ENCODE measurements at places on chromosomes 13 and 19.

DNA sequence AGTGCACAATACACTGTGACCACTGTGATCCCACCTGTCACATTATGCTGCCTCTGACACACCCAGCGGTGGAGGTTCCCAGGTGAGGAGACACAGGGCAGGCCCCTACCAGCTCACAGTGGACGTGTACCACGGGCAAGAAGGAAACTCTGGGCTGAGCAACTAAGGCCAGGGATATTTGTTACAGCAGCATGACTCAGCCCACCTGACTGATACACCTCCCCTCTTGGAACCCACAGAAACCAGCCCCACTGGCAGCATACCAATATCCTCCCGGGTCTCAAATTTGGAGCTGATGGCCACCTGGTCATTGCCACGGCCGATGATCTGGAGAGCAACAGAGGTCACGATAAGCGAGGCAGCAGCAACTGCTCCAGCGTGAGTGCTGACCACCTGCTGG, 14.9 kb downstream of the KLC3 start:
- H3K36me3 ChIP-seq = peaks cover 8% of the 10 kb centered on the region
- H3K27me3 ChIP-seq = no peaks in the 10 kb centered on the region

DNA sequence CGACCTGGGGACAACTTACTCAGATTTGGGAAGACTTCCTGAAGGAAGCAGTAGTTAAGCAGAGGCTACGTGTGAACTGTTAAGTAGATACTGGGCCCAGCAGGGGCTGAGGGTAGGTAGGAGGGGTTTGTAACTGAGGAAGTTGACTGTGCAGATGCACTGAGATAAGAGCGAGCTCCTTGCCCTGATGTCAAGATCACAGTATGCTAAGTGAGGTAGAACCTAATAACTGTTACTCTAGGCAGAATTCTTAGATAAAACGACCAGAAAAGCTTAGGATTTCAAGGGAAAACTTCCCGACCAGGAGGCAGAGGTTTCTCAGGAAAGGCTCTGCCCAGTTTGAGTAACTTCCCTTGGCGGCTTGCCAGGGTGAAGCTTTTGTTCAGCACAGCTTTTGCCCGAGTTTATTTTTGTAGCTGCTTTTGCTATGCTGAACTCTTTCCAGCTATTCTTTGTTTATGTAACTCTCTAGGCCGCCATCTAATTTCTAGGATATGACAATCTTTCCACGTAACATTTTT, 632.1 kb downstream of the DIAPH3 start:
- no peak overlapping the region for H3K27ac ChIP-seq
- H3K27me3 ChIP-seq = no peaks in the 10 kb centered on the region
- H3K4me1 ChIP-seq = peaks cover 7% of the 10 kb centered on the region
- DNase-seq = no peak
- no peaks in the 10 kb centered on the region for H3K36me3 ChIP-seq

DNA sequence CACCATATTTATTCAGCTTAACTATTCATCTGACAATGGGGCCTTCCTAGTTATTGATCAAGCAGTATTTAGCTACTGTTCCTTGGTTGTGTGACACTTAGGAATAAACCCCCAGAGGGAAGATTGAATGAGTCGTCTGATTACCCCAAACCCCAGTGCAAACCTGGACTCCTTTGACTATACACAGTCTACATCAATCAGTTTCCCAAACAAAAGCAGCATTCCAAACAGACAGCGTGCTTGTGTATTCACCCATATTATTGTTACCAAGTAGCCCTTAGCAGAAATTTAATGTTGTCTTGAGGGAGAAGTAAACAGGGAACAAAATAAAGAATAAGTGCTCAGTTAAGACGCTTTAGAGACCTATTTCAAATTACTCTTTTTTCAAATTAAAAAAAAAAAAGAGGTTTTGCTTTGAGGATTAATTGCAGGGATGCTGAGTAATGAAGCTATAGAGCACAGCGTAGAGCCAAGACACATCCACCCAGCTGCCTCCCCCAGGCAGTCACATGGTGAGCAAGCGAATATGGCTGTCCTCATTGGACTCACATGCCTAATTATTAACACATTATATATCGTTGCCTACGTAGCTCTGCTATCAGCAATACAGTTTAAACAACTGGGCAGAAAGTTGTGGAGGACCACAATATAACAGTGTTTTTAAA, 14.7 kb upstream of the B3GLCT start:
- H3K27ac ChIP-seq = peak overlapping the region; percentile 40
- H3K36me3 ChIP-seq = no peaks in the 10 kb centered on the region
- no peaks in the 10 kb centered on the region for H3K27me3 ChIP-seq
- no peak for DNase-seq

DNA sequence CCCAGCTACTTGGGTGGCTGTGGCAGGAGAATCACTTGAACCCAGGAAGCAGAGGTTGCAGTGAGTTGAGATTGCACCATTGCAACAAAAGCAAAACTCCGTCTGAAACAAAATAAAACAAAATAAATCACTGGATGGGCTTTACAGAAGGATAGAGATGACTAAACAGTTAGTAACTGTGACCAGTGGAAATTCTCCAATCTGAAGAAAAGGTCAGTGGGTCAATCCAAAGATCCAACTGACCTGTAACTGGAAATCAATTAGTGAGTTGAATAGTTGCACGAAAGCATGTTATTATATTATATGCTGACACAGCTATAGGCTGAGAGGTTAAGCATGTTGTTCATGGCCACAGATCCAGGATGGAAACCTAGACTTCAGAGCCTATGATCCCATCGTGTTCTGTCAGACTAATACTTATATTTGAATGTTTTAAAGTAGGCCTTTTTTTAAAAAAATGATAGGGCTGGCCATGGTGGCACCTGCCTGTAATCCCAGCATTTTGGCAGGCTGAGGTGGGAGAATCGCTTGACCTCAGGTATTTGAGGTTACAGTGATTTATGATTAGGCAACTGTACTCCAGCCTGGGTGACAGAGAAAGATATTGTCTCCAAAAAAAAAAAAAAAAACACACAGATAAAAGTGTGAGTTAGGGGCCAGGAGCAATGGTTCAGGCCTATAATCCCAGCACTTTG, 1.4 kb downstream of the ECH1 start:
- peaks cover 14% of the 10 kb centered on the region for H3K36me3 ChIP-seq
- peak overlapping the region; percentile 86 for H3K4me3 ChIP-seq
- no peak for DNase-seq

GRCh38 chr13:99378985-99379733, 72.0 kb upstream of the GPR183 start:
- DNase-seq = no peak
- H3K4me3 ChIP-seq = no peak overlapping the region
- H3K4me1 ChIP-seq = no peaks in the 10 kb centered on the region
- H3K36me3 ChIP-seq = peaks cover 10% of the 10 kb centered on the region
- H3K27ac ChIP-seq = no peak overlapping the region

- no peak overlapping the region for H3K4me3 ChIP-seq
- no peaks in the 10 kb centered on the region for H3K36me3 ChIP-seq
- H3K27ac ChIP-seq = no peak overlapping the region
- no peaks in the 10 kb centered on the region for H3K27me3 ChIP-seq
- H3K4me1 ChIP-seq = no peaks in the 10 kb centered on the region
Observed at GRCh38 chr19:31223740-31224534, 125.3 kb downstream of the TSHZ3 start.

DNA sequence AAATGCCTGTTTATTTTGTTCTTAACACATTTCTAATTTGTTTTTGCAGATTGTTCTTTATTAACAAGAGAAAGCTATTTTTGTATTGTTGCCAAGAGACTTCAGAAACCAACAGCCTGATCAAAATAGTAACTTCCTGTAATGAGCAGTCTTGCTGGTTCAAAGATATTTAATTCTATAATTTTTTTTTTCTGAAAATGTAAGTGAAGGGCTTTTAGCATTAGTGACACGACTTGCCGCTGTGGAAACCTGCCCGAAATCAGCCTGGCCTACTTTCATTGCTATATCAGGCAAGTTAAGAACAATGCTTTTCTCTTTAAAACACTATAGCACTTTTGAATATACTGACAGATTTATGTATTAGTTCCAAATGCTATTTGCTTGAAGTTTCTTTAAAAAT, 374.3 kb downstream of the EFNB2 start:
- no peak for DNase-seq
- no peaks in the 10 kb centered on the region for H3K27me3 ChIP-seq
- no peak overlapping the region for H3K27ac ChIP-seq
- H3K36me3 ChIP-seq = peaks cover 5% of the 10 kb centered on the region
- H3K4me1 ChIP-seq = no peaks in the 10 kb centered on the region

- no peak overlapping the region for H3K27ac ChIP-seq
- H3K27me3 ChIP-seq = peaks cover 36% of the 10 kb centered on the region
- no peaks in the 10 kb centered on the region for H3K4me1 ChIP-seq
- no peaks in the 10 kb centered on the region for H3K36me3 ChIP-seq
- H3K4me3 ChIP-seq = no peak overlapping the region
Observed at GRCh38 chr19:3249408-3249807, 24.9 kb downstream of the CELF5 start.

DNA sequence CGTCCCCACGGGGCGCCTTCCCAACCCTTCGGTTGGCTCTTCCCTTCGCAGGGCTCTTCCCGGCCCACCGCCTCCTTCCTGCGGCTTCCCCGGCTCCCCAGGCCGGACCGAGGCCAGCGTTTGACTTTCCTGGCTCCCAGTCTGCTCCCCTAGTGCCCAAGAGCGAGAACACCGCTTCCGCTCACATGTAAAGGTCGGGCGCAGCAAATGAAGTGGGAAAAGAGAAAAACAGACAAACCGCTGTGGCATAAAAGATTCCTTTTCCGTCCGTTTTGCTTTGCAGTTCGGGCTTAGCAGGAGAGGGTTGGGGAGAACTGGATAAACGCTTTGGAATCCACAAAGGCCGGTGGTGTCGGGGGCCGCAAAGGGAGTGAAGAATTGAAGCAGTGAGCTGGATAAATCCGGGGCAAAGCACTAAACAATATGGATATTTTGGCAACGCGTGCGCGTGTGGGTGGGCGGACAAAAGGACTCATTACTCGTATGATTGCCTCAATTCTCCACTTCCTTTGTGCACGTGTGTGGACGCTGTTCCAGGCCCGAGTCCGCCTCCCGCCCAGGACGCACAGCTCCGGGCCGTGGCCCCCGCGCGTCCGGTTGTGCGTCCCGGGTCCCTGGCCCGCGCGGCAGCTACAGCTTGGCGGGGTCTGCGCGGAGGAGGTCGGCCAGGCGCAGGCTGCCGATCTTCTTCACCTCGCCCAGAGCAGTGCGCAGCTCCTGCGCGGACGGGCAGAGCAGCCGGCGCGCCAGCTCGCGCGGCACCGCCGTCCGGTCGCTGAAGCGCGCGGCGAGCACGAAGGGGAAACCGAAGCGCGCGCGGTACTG, 8.6 kb upstream of the CDX2 start:
- H3K36me3 ChIP-seq = no peaks in the 10 kb centered on the region
- H3K27me3 ChIP-seq = peaks cover 97% of the 10 kb centered on the region
- H3K4me3 ChIP-seq = no peak overlapping the region
- no peak for DNase-seq
- peaks cover 4% of the 10 kb centered on the region for H3K4me1 ChIP-seq

GRCh38 chr13:73687929-73688328, 446.3 kb downstream of the KLF12 start:
- no peaks in the 10 kb centered on the region for H3K27me3 ChIP-seq
- peaks cover 12% of the 10 kb centered on the region for H3K4me1 ChIP-seq
- H3K4me3 ChIP-seq = no peak overlapping the region
- H3K36me3 ChIP-seq = no peaks in the 10 kb centered on the region
- DNase-seq = no peak
- no peak overlapping the region for H3K27ac ChIP-seq

DNA sequence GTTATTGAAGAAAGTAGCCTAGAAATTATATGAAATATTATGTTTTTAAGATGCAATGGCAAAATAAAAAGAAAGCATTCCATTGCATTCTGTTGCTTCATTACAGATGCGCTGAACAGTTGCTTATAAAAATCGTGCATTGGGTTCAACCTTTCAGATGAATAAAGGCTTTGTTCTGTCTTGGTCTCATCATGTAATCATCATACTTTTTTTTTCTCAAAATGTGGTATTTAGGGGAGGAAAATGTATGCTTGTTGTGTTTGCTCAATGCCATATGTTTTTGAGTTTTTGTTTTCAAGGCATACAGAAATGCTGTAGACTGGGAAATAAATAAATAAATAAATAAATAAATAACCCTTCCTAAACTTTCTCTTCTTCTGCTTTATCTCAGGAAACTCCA, 1.1 kb upstream of the MBNL2 start:
- no peak for DNase-seq
- no peaks in the 10 kb centered on the region for H3K27me3 ChIP-seq
- no peak overlapping the region for H3K27ac ChIP-seq
- H3K4me1 ChIP-seq = peaks cover 71% of the 10 kb centered on the region
- H3K36me3 ChIP-seq = no peaks in the 10 kb centered on the region

DNA sequence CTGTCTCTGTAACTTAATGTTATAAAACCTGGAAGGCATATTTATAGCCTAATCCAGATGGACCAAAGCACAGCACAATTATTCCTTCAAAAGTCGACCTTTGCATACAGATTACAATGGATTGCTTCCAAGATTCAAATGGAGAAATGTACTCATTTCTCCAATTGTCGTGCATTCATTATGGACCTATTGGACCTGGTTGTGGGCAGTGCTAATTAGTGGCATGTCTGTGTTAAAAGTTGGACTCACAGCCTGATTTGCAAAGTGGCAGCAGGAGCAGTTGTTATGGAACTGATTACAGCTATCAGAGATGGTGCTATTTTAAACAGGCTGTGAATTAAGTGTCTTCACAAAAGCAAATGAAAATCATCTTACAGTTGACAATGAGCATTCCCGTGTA, 1529.3 kb upstream of the SLC10A2 start:
- no peak overlapping the region for H3K27ac ChIP-seq
- H3K4me3 ChIP-seq = no peak overlapping the region
- no peak for DNase-seq
- H3K36me3 ChIP-seq = no peaks in the 10 kb centered on the region
- peaks cover 23% of the 10 kb centered on the region for H3K4me1 ChIP-seq

DNA sequence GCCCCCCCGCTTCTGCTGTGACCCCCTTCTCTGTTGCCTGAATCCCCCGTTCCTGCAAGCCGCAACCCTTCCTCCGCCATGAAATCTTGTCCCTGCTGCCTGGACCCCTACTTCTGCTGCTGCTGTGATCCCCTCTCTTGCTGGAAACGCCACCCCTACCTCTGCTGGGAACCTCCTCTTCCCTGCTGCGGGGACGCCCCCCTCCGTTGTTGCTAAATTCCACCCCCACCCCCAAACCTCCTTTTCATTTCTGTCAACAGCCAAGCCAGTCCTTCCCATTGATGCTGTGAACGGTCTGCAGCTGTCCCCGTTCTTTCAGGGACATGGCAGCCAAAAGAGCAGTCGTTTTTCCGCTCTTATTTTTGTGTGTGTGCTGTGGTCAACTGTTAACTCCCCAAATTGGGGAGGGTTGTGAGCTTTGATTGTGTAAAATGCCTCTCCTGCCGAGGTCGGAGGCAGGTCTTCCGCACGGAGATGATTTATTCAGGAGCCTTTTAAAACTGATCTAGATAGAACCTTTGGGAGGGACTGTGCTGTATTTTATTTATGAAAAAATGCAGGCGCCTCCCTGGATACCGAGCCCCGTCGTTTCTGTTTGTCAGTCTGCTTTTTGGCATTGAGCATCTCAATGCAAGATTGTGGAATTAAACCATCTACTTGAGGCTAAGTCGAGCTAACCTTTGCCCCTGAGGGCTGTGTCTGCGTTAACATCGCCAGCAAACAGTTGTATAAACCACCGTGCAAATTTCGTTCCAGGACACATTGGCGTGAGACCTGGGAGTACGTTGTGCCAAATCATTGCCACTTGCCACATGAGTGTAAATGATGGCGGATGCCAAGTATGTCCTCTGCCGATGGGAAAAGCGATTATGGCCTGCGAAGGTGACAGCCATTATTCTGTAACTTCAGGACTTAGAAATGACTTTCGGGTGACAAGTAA, 27.9 kb upstream of the NDUFS7 start:
- H3K27me3 ChIP-seq = no peaks in the 10 kb centered on the region
- H3K36me3 ChIP-seq = peaks cover 9% of the 10 kb centered on the region
- H3K4me1 ChIP-seq = peaks cover 49% of the 10 kb centered on the region
- H3K4me3 ChIP-seq = peak overlapping the region; percentile 93
- H3K27ac ChIP-seq = peak overlapping the region; percentile 81

GRCh38 chr19:48964205-48965039, 687 bp upstream of the FTL start:
- peak overlapping the region; percentile 99 for H3K4me3 ChIP-seq
- peak; percentile 13 for DNase-seq
- H3K27ac ChIP-seq = peak overlapping the region; percentile 98
- H3K4me1 ChIP-seq = peaks cover 58% of the 10 kb centered on the region

Data from neural crest cell (in vitro differentiated cells).